GM04503 (cell line): ENCODE measurements at places on chromosomes 7 and 10.

GRCh38 chr10:48210391-48210790, 64.1 kb downstream of the FRMPD2 start:
- no peak for DNase-seq

- peak; percentile 49 for DNase-seq
Observed at GRCh38 chr7:80552031-80552694, 40.3 kb upstream of the GNAT3 start.

DNA sequence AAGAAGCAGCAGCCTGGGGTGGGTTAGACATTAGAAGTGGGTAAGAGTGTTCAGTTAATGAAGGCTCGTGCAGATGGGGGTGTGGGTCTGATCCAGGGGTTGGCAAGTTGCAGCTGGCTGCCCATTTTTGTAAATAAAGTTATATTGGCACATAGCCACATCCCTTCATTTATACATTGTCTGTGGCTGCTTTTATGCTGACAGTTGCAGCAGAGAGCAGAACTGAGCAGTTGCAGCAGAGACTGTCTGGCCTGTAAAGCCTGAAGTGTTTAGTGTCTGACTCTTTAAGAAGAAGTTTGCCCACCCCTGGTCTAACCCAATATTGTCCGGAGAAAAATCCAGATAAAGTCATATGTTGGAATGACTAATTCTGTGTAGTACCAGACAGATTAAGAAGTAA, 38.1 kb downstream of the GLRX3 start:
- DNase-seq: no peak

- DNase-seq: no peak
Observed at GRCh38 chr7:12091231-12091630, 119.9 kb upstream of the TMEM106B start.

GRCh38 chr10:79019441-79020014, 49.2 kb upstream of the ZMIZ1 start:
- DNase-seq: no peak

GRCh38 chr10:103512591-103513379, 19.3 kb downstream of the NEURL1 start:
- DNase-seq: no peak

DNA sequence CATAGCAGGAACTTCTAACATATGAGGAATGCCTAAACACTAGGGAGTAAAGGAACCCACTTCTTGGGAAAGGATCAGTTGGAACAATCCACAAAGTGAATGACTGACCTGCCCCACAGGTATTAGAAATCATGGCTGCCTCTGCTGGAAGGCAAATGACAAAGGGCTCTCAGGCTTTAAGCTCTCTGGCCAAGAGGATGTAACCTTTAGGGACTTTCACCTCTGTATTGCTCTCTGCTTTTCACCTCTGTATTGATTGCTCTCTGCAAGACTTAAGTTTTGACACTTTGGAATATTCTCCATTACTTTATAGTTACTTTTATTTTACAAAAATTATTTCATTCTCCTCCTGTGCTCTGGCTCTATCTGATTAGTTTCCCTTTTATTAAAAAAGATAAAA, 248.0 kb downstream of the LRRTM3 start:
- no peak for DNase-seq

GRCh38 chr10:5198386-5198785, 1.7 kb downstream of the AKR1C4 start:
- no peak for DNase-seq

GRCh38 chr7:26147030-26147429, 5.0 kb upstream of the NFE2L3 start:
- DNase-seq: no peak

- DNase-seq: peak; percentile 33
Observed at GRCh38 chr10:44334621-44335184, 50.2 kb downstream of the CXCL12 start.

DNA sequence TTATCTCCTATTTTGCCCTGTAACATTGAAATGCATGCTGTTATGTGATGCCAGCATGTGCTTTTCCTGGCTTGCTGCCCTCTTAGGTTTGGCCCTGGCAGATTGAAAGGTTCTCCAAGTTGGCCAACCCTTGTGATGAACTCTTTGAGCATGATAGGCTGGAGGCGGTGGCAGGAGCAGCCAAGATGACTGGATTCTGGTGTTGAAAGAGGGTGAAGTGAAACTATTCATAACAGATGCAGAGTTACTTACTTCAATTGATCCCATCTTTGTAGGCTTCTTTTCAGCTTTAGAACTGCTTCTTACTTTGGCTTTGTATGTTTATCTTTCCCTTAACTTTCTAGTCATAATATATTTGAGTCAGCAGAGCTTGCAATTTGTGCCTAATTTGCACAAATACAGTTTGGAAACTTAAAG, 57.6 kb downstream of the BICC1 start:
- DNase-seq: peak; percentile 32

- DNase-seq: no peak
Observed at GRCh38 chr7:46179061-46179610, 258.1 kb upstream of the IGFBP3 start.

GRCh38 chr10:51667678-51668335, 31.6 kb downstream of the CSTF2T start:
- DNase-seq: no peak

GRCh38 chr7:75906991-75907667, 7.8 kb upstream of the POR start:
- DNase-seq: no peak

DNA sequence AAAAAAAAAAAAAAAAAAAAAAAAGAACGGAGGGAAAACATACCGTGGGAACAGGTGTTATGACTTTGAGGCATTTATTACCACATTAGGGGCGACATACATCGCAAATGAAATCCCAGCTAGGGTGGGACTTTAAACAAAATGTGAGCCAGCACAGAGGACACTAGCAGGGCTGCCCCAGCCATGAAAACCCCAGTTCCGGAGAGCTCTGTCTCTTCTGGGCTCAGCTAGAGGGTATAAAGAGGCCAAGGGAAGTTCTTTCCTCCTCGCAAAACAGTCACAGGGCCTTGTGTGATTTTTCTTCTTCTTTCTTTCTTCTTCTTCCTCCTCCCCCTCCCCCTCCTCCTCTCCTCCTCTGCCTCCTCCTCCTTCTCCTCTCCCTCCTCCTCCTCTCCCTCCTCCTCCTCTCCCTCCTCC, 59.9 kb upstream of the ECHDC3 start:
- DNase-seq: no peak

GRCh38 chr10:131352765-131353290, 41.3 kb upstream of the TCERG1L start:
- no peak for DNase-seq

- no peak for DNase-seq
Observed at GRCh38 chr7:99808766-99809165, 19.0 kb upstream of the CYP3A43 start.

GRCh38 chr7:66118603-66119002, 4.0 kb downstream of the CRCP start:
- no peak for DNase-seq

GRCh38 chr7:78677391-78677790, 776.1 kb downstream of the MAGI2 start:
- peak; percentile 11 for DNase-seq

DNA sequence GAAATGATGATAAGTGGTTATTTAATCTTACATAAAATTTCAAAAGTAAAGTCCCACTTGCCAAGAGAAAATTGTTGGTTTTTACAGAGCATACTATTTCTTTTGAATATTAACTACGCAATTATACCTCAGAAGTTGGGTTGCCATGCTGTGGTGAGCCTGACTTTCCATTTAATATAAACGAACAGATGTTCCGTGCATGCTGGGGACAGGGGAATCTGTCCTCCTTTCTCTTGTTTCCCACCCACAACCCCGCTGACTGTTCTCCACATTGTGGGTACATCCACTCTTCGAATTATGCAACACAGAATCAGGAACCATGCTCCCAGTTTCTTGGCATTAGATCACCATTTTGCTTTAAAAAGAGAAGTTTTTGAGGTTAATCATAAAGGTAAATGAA, 29.2 kb upstream of the RTKN2 start:
- DNase-seq: no peak

GRCh38 chr10:14606633-14607032, 168.1 kb downstream of the FAM107B start:
- DNase-seq: no peak

- no peak for DNase-seq
Observed at GRCh38 chr7:143042159-143042789, 9.9 kb upstream of the OR6V1 start.

DNA sequence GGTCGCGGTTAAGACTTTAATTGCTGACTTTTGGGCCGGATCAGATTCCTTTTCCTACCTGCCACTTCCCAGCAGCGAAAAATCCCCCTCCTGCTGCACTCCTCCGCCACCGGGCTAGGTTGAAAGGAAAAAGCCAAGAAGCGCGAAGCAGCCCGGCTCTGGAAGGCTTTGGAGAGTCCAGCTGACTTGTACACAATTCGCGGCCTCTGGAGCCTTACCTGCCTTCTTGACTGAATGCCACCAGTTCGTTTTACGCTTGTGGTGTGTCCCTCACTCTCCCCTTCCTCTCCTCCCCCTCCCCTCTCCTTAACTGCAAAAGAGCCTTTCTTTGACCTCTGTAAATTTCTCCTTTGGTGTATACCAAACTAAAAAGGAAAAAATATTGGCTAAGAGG, 2.7 kb upstream of the FEZF1 start:
- no peak for DNase-seq

- no peak for DNase-seq
Observed at GRCh38 chr7:92832534-92833023, 3.8 kb downstream of the CDK6 start.

DNA sequence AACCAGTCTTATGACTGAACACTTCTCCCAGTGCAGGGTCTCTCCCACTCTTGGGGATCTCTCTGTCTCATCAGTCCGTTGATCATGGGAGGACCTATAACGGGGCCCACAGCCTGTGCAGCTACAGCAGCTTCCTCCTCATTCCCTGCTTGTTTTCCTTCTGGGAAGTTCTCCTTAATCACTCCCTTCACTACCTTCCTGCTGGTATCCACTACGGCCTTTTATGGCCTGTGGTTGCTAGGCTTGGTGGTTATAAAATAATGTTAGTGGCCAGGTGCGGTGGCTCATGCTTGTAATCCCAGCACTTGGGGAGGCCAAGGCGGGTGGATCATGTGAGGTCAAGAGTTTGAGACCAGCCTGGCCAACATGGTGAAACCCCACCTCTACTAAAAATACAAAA, 3.5 kb upstream of the ZNF282 start:
- DNase-seq: no peak
